ENCODE measurements at places on chromosomes 1 and 21. TPM values are rescaled to one million over a fixed set of nuclear protein-coding genes. Genes with fewer than 3 reads are reported as not detected.

GRCh38 chr1:53145051-53145600, 2.7 kb upstream of the SLC1A7 start:
- peak overlapping the region; percentile 16 for H3K27ac ChIP-seq
- no peak overlapping the region for H3K4me3 ChIP-seq
- no peak for DNase-seq
- no peaks in the 10 kb centered on the region for H3K36me3 ChIP-seq

- no peak for DNase-seq
- H3K4me1 ChIP-seq, result peaks cover 8% of the 10 kb centered on the region
- H3K36me3 ChIP-seq, result peaks cover 11% of the 10 kb centered on the region
- no peaks in the 10 kb centered on the region for H3K27me3 ChIP-seq
- no peak overlapping the region for H3K27ac ChIP-seq
Measured at GRCh38 chr1:6686294-6686693, 15.3 kb downstream of the DNAJC11 start.

GRCh38 chr1:179809506-179810366, 66.6 kb downstream of the FAM163A start:
- peak; percentile 82 for DNase-seq
- H3K4me1 ChIP-seq, result peaks cover 16% of the 10 kb centered on the region
- peaks cover 42% of the 10 kb centered on the region for H3K27me3 ChIP-seq
- H3K27ac ChIP-seq, result no peak overlapping the region
- no peak overlapping the region for H3K4me3 ChIP-seq

- DNase-seq, result peak; percentile 38
- no peaks in the 10 kb centered on the region for H3K36me3 ChIP-seq
- no peak overlapping the region for H3K4me3 ChIP-seq
- H3K27me3 ChIP-seq, result peaks cover 76% of the 10 kb centered on the region
- no peak overlapping the region for H3K27ac ChIP-seq
- H3K4me1 ChIP-seq, result peaks cover 9% of the 10 kb centered on the region
Measured at GRCh38 chr1:157105988-157106812, 6.6 kb upstream of the ETV3L start.

GRCh38 chr21:33029975-33030461, 4.3 kb downstream of the OLIG2 start:
- H3K36me3 ChIP-seq, result peaks cover 4% of the 10 kb centered on the region
- H3K27ac ChIP-seq, result no peak overlapping the region
- no peak overlapping the region for H3K4me3 ChIP-seq

DNA sequence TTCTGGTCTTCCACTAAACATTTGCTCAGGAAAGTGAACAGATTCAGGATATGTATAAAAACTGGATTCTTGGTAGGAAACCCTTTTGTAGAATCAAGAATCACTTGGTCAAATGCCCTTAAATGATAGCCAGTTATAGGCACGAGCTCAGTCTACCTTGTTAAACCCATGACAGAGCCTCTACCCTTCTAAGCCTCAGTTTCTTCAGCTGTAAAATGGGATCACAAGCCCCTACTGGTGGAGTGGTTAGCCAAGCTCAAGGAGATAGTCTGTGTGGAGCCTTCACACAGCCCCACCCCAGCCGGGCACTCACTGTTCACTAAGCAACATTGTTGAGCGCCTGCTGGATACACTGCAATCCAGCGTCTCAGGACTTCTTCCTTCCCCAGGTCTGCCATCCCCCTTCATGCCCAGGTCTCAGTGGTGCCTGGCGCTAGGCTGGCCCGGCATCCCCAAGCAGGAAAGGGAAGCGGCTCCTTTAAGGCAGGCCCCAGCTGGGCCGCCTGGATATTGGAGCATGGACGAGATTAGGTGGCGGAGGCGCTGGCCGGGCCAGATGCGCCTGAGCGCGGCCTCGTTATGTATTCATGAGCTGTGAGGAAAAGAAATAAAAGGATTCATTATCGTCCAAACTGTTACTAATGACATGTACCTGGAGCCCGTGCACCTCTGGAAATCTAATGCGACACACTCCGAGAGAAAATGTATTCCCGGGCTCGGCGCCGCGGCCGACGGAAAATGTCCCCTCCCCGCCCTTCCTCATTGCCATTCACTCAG, 75.6 kb downstream of the TAS1R2 start:
- H3K4me1 ChIP-seq, result no peaks in the 10 kb centered on the region
- H3K27me3 ChIP-seq, result peaks cover 26% of the 10 kb centered on the region
- no peak overlapping the region for H3K4me3 ChIP-seq
- H3K36me3 ChIP-seq, result no peaks in the 10 kb centered on the region
- no peak overlapping the region for H3K27ac ChIP-seq
- no peak for DNase-seq

GRCh38 chr1:2168535-2168934, 26.0 kb downstream of the FAAP20 start:
- no peak for DNase-seq
- no peak overlapping the region for H3K4me3 ChIP-seq
- no peaks in the 10 kb centered on the region for H3K4me1 ChIP-seq
- H3K36me3 ChIP-seq, result peaks cover 21% of the 10 kb centered on the region
- H3K27ac ChIP-seq, result no peak overlapping the region

DNA sequence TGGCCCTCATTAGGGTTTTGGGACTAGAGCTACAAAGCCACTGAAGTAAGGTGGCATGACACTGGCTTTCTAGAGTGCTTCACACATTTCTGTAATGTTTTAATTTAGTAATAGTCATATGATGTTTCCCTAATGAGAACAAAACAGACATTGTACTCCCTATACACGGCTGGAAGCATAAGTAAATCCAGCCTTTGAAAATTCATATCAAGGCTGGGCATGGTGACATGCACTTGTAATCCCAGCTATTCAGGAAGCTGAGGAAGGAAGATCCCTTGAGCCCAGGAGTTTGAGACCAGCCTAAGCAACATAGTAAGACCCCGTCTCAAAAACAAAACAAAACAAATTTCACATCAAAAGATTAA, 7.4 kb downstream of the USP48 start:
- peaks cover 19% of the 10 kb centered on the region for H3K4me1 ChIP-seq
- peaks cover 6% of the 10 kb centered on the region for H3K36me3 ChIP-seq
- DNase-seq, result no peak
- H3K4me3 ChIP-seq, result no peak overlapping the region

DNA sequence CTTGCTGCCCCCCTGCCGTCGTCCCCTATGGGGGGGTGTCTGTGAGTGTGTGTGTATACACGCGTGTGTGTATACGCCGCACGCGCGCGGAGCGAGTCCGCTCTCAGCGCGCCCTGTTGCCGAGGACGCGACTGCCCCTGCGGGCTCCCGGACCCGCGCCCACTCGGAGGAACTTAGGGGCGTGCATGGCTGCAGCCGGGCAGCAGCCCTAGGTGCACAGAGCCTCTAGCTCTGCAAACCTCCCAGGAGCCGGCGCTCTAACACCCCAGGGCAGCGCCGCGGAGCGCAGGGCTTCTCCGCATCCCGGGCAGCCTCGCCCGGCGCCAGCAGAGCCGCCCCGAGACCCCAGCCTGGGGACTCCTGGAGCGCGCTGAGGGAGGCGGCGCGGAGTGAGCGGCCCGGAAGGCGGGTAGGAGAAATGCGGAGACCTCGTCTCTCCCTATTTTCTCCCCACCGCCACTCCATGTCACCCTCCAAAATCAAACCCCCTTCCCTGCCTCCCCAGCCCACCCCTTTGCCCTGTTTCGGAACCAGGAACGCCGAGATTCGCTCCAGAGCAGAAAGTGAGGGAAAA, 574 bp downstream of the ITPKB start:
- DNase-seq, result peak; percentile 64
- peaks cover 22% of the 10 kb centered on the region for H3K4me1 ChIP-seq
- H3K4me3 ChIP-seq, result peak overlapping the region; percentile 82
- no peaks in the 10 kb centered on the region for H3K27me3 ChIP-seq
- no peaks in the 10 kb centered on the region for H3K36me3 ChIP-seq

DNA sequence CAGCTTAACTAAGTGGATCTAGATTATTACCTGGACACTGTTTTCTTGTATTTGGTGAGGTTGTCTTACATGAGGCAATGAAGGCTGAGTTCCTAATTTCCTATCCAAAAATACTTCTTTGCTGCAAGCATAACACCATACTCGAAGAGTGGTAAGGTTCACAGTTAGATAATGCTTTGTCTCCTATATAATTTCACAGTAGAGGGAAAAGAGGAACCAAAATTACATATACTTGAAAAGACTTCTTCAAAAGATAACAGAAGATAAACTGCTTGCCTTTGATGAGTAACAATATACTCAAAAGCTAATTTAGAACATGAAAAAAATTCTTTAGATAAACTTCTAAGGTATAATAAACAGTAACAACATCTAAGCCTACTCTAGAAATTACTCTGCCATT, 20.4 kb downstream of the USP33 start:
- no peak for DNase-seq
- no peaks in the 10 kb centered on the region for H3K27me3 ChIP-seq
- no peak overlapping the region for H3K4me3 ChIP-seq
- H3K4me1 ChIP-seq, result no peaks in the 10 kb centered on the region

DNA sequence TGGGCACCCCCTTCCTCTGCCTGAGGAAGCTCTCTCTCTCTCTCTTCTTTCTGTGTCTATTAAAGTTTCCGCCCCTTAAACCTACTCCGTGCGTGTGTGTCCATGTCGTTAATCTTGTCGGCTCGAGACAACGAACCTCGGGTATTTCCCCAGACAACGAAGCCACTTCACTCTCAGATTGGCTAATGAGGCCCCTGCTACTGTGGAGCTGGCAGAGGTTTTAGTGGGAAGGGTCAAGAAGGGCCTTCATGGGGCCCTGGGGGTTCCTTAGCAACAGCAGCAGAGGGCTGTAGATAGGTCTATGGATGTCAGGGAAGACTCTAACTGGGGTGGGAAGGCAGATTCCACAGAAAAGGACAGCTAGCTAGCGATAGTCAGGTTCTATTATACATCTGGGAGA, 239.8 kb upstream of the RAB4A start:
- no peak overlapping the region for H3K4me3 ChIP-seq
- H3K27ac ChIP-seq, result no peak overlapping the region

- no peak overlapping the region for H3K27ac ChIP-seq
- peaks cover 11% of the 10 kb centered on the region for H3K4me1 ChIP-seq
- H3K4me3 ChIP-seq, result no peak overlapping the region
- no peaks in the 10 kb centered on the region for H3K36me3 ChIP-seq
- no peak for DNase-seq
Measured at GRCh38 chr21:46121286-46122221, 23.6 kb downstream of the COL6A2 start.

Gene ANKRD34A
- 3.1 TPM for total RNA-seq

Gene TRIM45
- 1.6 TPM for total RNA-seq

Gene RAB7B
- 3.6 TPM for total RNA-seq

Gene TBX15
- 0.09 TPM for total RNA-seq

Gene KRTAP10-6
- total RNA-seq, result not detected

Data from MCF 10A (cell line).